T-helper 17 cell (primary cell): ENCODE measurements at places on chromosomes 6 and 20. TPM values are rescaled to one million over a fixed set of nuclear protein-coding genes. Genes with fewer than 3 reads are reported as not detected.

ESR1 gene
- 2.4 TPM for total RNA-seq

CSNK2B gene
- total RNA-seq = 107 TPM

VSX1 gene
- total RNA-seq = not detected

PACRG gene
- total RNA-seq = 1.6 TPM

MEP1A gene
- total RNA-seq = not detected

TFAP2A gene
- 0.40 TPM for total RNA-seq

RGS17 gene
- not detected for total RNA-seq

TLDC2 gene
- not detected for total RNA-seq

TMEM14C gene
- 31.5 TPM for total RNA-seq

LPA gene
- not detected for total RNA-seq

SOX4 gene
- 1.7 TPM for total RNA-seq

HLA-DRB5 gene
- 2.8 TPM for total RNA-seq

FLOT1 gene
- 39.0 TPM for total RNA-seq

C4B gene
- 2.2 TPM for total RNA-seq

CST7 gene
- 22.8 TPM for total RNA-seq

PPP1R3G gene
- not detected for total RNA-seq

GRM1 gene
- total RNA-seq = not detected

ELOVL4 gene
- total RNA-seq = 5.1 TPM

PHF20 gene
- total RNA-seq = 129 TPM

PET117 gene
- 10.5 TPM for total RNA-seq

LY6G5B gene
- total RNA-seq = 27.6 TPM

XKR7 gene
- total RNA-seq = not detected

CHRNA4 gene
- total RNA-seq = not detected
